Activated CD4-positive, alpha-beta memory T cell treated with anti-CD3 and anti-CD28 coated beads, Interleukin-2, amount 10 ng/mL, durations not matched to agents 7 days and 5 days (primary cell): ENCODE measurements at places on chromosomes 2 and 18.

- peaks cover 30% of the 10 kb centered on the region for H3K27me3 ChIP-seq
- H3K4me3 ChIP-seq, result no peak overlapping the region
- H3K27ac ChIP-seq, result no peak overlapping the region
- DNase-seq, result no peak
- no peaks in the 10 kb centered on the region for H3K4me1 ChIP-seq
Observed at GRCh38 chr2:242040303-242040655, 170.8 kb downstream of the RTP5 start.

DNA sequence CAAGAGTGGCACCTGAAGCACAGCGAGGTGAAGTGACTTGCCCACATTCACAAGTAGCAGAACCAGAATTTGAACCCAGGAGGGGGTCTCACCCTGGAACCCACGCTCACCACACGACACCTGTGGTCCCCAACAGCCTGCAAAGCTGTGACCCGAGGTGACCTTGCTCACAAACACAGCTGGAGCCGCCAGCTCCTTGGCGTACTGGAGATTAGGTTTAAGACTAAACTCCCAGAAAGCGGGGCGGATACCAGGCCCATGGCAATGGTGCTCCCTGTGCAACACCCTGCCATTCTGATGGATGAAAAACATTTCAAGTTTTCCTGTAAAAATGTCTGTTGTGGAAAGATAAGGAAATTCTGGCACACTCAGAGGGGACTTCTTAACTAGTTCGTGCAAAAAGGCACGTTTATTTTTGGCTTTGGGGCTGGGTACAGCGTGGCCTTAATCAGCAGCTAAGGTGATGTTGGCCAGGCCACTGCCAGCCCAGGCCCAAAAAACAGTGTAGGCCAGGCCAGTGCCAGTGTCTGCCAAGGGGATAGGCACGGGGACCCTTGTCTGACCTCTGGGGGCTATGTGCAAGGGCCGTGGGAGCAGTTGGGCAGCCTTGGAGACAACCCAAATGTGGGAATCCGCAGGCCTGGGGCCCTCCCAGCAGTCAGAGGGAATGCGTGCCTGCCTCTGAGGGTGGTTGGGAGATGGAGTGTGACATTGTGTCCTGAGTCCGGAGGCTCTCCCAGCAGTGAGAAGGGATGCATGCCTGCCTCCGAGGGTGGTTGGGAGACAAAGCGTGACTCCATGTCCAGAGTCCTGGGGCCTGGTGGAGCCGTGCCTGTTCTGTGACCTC lies 185.0 kb upstream of the HS6ST1 start:
- no peak for DNase-seq
- H3K27ac ChIP-seq, result no peak overlapping the region
- no peak overlapping the region for H3K4me3 ChIP-seq
- H3K4me1 ChIP-seq, result no peaks in the 10 kb centered on the region
- no peaks in the 10 kb centered on the region for H3K27me3 ChIP-seq
- H3K36me3 ChIP-seq, result no peaks in the 10 kb centered on the region

DNA sequence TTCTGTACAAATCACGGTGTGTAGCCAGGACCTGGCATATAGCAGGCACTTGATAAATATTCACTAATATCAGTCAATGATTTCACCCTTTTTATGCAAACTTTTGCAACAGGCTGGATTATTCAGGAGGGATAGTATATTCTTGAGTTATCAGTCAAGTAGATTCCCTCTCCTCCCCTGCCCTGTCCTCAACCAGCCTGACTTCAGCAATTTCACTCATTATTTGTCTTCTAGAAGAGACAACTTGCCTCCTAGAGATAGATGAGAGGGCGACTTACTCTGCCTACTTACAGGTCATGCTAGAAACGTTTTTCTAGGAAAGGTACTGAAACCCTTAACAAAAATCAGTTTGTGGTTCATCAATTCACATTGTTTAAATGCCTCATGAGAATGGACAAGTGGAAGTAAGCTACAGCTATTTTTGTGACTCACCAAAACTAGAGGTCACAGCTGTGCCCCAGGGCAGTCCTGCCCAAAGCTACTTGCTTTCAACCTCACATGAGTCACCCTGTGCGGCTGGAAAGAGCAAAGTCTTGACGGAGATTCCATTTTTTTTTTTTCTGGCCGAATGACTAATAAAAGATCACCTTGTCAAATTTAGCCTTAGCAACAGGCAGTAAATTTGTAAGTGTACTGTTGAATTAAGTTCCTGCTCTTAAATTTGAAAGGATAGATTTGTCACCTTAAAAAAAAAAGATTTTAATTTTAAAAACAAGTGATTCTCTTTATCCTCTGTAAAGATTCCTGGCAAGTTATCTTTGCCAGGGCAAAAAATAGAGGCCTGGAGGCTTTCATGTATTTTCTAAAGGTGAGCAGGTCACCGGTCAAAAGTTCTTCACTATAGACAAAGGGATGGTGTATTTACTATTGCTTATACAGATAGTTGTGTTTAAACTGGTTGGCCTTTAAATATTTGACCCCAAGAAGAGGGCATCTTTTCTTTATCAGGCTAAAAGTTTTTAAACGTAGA lies 109.0 kb upstream of the SLC35G4 start:
- no peaks in the 10 kb centered on the region for H3K36me3 ChIP-seq
- no peak overlapping the region for H3K4me3 ChIP-seq
- H3K27ac ChIP-seq, result no peak overlapping the region
- DNase-seq, result no peak

GRCh38 chr2:54461261-54461660 lies 5.1 kb downstream of the SPTBN1 start:
- H3K4me3 ChIP-seq, result no peak overlapping the region
- no peaks in the 10 kb centered on the region for H3K36me3 ChIP-seq

DNA sequence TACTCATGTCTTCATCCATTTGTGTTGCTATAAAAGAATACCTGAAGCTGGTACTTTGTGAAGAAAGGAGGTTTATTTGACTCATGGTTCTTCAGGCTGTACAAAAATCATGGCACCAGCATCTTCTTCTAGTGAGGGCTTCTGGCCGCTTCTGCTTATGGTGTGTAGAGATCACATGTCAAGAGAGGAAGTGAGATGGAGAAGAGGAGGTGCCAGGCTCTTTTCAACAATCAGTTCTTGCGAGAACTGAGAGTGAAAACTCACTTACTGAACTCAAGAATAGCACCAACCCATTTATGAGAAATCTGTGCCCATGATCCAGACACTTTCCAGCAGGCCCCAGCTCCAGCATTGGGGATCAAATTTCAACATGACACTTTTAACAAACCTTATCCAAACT lies 30.0 kb upstream of the BARD1 start:
- DNase-seq, result no peak
- no peak overlapping the region for H3K27ac ChIP-seq
- H3K4me3 ChIP-seq, result no peak overlapping the region
- no peaks in the 10 kb centered on the region for H3K27me3 ChIP-seq
- no peaks in the 10 kb centered on the region for H3K36me3 ChIP-seq

- no peak overlapping the region for H3K27ac ChIP-seq
- H3K4me3 ChIP-seq, result no peak overlapping the region
- no peaks in the 10 kb centered on the region for H3K4me1 ChIP-seq
- no peak for DNase-seq
- peaks cover 17% of the 10 kb centered on the region for H3K27me3 ChIP-seq
Observed at GRCh38 chr2:50347358-50348044, 684.4 kb downstream of the NRXN1 start.

- H3K4me3 ChIP-seq, result no peak overlapping the region
- H3K36me3 ChIP-seq, result peaks cover 5% of the 10 kb centered on the region
- no peaks in the 10 kb centered on the region for H3K27me3 ChIP-seq
- DNase-seq, result no peak
- peak overlapping the region; percentile 27 for H3K27ac ChIP-seq
Observed at GRCh38 chr2:237892984-237893595, 33.7 kb downstream of the RAMP1 start.

DNA sequence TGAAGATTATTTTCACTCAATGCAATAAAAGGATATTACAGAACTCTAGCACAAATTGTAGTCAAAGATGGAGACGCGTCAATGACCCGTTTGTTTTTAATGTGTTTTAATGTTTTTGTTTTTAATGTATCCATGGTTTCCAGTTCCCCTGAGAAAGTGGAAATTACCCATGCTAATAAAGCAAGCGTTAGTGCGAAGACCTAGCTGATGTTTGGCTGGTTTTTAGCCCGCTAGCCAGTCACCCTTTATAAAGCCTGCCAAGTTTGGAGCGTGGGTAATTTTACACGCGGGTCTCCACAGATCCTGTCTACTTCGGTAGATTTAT lies 430 bp upstream of the CHMP1B start:
- peak overlapping the region; percentile 99 for H3K4me3 ChIP-seq
- peak overlapping the region; percentile 99 for H3K27ac ChIP-seq
- H3K4me1 ChIP-seq, result peaks cover 29% of the 10 kb centered on the region
- H3K27me3 ChIP-seq, result peaks cover 7% of the 10 kb centered on the region
- no peak for DNase-seq

DNA sequence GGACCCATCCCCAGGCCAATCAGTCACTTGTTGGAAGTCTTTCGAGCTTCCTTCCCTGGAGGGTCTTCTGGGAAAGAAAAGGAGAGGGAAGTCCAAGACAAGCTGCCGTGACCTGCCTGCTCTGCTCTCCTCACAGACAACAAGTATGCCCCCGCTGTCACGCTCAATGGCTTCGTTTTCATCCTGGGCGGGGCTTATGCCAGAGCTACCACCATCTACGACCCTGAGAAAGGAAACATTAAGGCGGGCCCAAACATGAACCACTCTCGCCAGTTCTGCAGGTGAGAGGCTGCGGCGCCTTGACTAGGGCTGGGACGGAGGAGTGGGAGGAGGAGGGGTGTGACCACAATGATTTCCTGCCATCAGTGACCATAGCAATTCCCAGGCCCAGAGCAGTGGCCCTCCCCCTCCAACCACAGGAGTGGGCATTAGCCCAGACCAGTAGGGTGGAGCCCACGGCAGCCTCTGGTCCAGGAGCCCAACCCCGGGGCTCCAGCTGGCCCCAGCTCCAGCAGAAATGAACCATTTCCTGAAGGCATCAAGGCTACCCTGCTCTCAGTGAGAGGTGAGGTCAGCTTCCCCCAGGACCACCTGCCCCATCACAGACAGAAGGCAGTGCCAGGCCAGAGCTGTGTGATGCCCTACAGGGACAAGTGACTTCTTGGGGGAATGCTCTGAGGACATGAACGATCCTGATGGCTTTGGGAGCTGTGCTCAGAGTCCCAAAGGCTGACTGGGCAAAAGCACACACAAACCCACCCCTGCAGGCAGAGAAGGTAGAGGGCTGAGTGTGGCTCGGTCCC lies 223.1 kb downstream of the ATAD2B start:
- H3K27me3 ChIP-seq, result no peaks in the 10 kb centered on the region
- H3K4me1 ChIP-seq, result no peaks in the 10 kb centered on the region
- no peaks in the 10 kb centered on the region for H3K36me3 ChIP-seq
- no peak for DNase-seq

- H3K27me3 ChIP-seq, result no peaks in the 10 kb centered on the region
- no peaks in the 10 kb centered on the region for H3K4me1 ChIP-seq
- no peaks in the 10 kb centered on the region for H3K36me3 ChIP-seq
- DNase-seq, result no peak
- no peak overlapping the region for H3K27ac ChIP-seq
Observed at GRCh38 chr2:6308986-6309385, 556.7 kb downstream of the CMPK2 start.

- H3K27me3 ChIP-seq, result no peaks in the 10 kb centered on the region
- H3K4me3 ChIP-seq, result no peak overlapping the region
- peaks cover 2% of the 10 kb centered on the region for H3K4me1 ChIP-seq
- DNase-seq, result no peak
- H3K36me3 ChIP-seq, result no peaks in the 10 kb centered on the region
Observed at GRCh38 chr2:223797811-223798721, 39.3 kb downstream of the AP1S3 start.

DNA sequence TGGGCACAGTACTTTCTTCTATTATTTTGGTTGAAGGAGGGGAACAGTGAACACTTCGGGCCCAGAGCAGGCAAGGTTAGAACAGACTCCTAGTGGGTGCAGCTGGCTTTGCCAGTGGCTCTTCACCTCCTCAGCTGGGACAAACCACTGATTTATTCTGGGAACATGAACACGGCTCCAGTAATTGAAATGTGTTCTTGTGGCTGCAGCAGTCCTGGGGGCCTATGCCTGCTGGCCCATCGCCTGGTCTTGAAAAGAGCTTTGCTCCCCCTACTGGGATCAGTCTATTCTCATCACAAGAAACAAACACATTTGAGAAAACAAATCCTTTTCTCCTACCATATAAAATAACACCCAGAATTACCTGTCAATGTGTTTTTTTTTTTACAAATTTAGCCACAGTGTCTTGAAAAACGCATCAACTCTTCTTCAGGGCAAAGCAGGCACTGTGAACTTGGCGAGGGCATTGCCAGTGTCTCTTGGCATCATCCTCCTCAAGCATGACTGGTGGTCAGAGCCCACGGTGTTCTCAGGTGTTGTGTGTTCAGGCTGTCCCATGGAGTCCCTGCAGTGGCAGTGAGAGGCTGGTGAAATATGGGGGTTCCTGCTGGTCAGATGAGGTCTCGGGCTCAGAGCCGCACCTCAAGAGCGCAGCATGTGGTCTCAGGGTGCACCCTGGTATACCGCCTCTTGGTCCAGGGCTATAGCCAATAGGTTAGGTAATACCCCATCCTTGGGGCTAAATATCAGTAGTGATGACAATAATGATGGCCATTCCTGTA lies 51.3 kb downstream of the RNF144A start:
- H3K36me3 ChIP-seq, result peaks cover 9% of the 10 kb centered on the region
- DNase-seq, result no peak
- H3K4me1 ChIP-seq, result no peaks in the 10 kb centered on the region
- no peak overlapping the region for H3K4me3 ChIP-seq
- no peak overlapping the region for H3K27ac ChIP-seq

GRCh38 chr2:231709636-231709980 lies 1.3 kb downstream of the PTMA start:
- DNase-seq, result peak; percentile 52
- peaks cover 58% of the 10 kb centered on the region for H3K36me3 ChIP-seq
- peak overlapping the region; percentile 81 for H3K4me3 ChIP-seq
- H3K27ac ChIP-seq, result peak overlapping the region; percentile 91
- H3K27me3 ChIP-seq, result no peaks in the 10 kb centered on the region

DNA sequence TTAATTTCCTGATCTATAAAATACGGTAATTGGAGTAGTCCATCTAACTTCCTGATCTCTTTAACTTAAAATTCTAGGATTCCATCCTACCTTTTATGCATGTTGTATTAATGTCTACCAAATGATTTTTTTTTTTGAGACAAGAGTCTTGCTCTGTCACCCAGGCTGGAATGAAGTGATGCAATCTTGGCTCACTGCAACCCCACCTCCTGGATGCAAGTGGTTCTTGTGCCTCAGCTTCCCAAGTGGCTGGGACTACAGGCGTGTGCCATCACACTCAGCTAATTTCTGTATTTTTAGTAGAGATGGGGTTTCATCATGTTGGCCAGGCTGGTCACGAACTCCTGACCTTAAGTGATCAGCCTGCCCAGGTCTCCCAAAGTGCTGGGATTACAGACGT lies 47.8 kb downstream of the CFAP36 start:
- no peak overlapping the region for H3K27ac ChIP-seq
- peaks cover 56% of the 10 kb centered on the region for H3K36me3 ChIP-seq
- no peak for DNase-seq
- H3K4me1 ChIP-seq, result peaks cover 2% of the 10 kb centered on the region
- H3K4me3 ChIP-seq, result no peak overlapping the region
